CD8-positive, alpha-beta memory T cell (primary cell): ENCODE measurements at places on chromosomes 12 and 14.

DNA sequence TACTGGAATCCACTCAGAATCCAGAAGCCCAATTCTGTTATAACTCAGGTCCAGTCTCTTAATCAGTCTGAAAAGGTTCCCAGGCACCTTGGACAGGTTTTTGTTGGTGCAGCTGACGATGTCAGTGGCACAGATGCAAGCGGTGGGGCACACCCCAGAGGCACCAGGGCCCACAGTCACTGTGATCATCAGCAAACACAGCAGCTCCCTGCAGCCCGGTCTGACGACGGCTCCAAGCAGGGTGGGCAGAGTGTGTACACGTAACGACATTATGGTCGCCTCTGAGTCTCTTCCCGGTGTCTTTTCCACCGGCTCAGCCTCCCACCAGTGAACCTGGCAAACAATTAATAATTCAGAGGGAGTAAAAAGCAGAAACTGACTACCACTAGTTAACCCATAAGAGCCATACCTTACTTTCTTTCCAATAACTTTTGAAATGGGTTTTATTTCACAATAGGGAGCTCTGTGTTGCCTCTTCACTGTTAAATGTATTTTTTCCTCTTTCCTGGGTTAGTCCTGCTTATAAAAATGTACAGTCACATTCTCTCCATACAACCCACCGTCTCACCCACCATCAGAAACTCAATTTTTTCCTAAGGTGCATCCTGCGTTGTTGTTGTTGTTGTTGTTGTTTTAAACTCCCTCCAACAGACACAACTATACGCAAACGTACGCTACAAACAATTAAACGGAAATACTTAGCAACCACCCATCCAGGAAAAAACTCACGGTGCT, 521 bp upstream of the PCED1B start:
- peak; percentile 34 for DNase-seq

DNA sequence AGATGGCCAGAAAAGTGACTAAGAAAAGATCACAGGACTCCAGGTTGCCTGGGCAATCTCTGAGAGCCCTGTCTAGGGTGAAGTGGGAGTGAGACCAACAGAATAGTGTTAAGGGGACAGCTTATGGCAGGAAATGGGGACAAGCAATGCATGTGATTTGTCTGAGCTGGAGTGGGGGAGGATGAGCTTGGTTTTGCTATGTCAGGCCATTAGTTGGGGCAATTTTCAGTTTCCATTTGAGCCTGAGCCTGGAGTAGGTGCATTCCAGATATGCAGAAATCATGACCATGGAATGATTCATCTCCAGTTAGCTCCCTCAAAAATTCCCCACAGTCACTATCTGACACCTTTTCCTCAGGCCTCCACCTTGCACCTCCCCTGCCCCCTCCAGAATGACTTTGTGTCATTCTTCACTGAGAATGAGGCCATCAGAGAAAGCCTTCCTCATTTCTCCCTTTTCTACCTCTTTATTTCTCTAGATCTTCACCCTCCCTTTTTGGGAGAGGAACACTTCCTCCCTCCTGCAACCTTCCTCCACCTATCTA, 150.9 kb upstream of the PLEKHG7 start:
- no peak for DNase-seq

GRCh38 chr12:63045020-63045860, 105.8 kb downstream of the AVPR1A start:
- DNase-seq: no peak

DNA sequence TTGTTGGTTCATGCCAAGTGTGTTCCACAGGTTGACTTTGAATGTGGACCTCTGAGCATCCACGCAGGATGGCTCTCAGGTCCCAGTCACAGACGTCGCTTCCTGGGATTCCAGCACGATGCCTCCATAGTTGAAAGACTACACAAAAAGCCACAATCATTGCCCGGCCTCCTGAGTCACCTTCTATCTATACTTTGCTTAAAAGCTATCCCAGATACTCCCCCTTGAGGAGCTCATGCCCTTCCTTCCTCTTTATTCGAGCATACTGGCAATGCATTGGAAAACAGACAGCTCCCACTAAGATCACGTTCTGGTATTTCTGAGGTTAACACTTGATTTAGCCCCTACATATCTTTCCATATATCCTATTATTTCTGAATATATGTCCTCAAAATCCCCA, 40.1 kb downstream of the ZNF664 start:
- DNase-seq: no peak

DNA sequence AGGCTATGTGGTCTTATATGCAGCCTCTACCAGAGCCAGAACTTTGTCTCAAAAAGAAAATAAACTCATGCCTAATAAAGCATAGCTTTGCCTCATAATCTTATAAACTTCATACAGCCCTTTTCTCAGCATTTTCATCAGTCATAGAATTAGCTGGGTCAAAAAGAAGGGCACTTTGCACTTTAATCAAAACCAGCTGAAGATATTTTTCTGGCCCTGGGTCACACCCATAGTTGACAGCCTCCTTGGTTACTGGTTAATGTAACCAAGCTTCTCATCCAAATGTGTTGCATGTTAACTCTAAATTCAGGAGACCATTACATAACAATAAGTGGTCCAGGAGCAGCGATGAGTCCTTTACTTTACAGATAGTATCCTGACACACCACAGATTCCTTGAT, 558.2 kb downstream of the FLRT2 start:
- no peak for DNase-seq

DNA sequence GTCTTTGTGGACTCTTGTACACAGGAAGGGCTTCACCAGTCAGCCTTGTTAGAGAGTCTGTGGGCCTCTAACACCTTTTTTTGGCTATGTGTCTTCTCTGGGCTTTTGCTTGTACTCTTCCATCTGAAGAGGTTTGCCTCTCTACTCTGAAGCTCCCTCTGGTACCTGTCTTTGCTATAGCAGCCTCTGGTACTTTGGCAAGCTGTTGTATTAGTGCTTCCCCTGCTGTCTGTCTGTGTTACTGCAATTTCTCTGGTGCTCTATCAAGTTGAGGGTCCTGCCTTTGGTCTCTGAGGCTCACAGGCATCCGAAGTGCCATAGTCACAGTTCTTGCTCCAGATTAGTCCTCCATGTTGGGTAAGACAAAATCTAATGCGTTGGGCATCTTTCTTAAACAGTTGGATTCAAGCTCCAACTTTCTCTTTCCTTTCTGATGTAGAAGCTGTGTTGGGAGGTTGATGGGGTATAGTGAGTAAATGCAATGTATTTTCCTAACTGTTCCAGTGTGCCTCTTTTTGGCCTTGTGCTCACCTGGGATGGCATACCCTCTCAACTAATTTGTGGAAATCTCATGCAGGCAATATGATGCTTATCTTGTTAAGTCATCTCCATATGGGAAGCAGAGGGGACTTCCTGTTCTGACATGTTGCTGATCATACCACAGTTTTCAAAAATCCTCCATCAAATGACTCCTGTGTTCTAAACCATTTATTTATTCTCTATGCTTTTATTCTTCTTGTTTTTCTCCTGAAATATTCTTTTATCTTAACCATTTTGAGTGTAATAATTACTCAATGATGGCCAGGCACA, 88.8 kb downstream of the ATF7IP start:
- DNase-seq: peak; percentile 28

- no peak for DNase-seq
Observed at GRCh38 chr12:69655616-69656340, 43.3 kb downstream of the BEST3 start.

DNA sequence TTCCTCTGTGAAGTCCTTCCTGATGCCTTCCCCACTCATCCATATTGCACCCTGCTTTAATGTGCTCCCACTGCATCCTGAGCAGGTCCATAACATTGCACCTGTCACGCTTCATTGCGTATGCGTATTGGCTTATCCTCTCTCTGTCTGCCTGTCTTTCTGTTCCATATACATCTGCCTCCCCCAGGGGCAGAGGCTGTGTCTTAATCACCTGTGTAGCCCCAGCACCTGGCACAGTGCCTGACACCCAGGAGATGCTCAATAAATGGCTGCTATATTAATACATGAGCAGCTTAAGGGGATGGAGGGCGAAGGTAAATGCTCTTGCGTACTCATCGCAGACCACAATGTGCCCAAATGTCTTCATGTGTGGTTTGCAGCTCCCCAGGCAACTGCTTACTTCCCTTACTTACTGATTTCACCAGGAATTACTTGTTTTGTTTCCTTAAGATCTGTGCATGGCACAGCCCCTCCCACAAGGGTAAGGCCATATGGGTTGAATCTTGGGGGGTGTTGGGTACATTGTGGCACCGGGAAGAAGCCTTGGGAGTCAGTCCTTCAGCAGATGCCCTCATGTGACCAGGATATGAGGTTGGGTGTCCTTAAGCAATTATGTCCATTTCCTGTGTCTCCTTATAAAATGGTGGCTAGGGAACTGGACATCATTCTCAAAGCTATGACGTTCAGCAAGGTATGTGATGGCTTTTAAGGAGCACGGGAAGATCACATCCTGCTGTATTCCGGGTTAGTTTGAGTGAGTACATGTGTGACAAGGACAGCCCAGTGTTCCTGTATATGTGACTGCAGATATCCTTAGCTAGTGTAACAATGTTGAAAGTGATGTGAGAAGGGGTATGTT, 848 bp upstream of the CPNE6 start:
- no peak for DNase-seq

DNA sequence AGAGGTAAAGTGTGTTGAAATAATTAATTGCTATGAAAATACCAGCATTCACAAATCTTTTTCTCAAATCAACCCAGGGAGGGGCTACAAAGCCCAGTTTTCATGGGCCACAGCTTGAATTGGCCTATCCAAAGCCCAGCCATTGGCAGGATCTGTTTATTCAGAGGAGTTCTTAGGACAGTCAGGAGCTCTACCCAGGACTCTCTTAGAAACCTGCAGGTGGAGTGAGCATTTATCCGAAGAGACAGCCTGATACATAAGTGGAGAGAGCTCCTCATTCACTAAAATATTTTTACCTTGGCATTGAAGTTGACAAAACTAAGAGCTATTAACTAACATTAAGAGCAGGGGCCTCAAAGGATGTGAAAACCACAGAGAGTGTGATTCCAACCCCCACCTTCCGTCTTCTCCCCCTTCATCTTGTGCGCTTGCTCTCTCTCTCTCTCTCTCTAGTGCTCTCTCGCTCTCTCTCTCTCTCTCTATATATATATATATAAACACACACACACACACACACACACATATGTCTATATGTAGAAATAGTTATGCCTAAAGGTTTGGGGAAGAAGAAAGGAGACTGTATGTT, 315.5 kb downstream of the SNAPC1 start:
- no peak for DNase-seq

DNA sequence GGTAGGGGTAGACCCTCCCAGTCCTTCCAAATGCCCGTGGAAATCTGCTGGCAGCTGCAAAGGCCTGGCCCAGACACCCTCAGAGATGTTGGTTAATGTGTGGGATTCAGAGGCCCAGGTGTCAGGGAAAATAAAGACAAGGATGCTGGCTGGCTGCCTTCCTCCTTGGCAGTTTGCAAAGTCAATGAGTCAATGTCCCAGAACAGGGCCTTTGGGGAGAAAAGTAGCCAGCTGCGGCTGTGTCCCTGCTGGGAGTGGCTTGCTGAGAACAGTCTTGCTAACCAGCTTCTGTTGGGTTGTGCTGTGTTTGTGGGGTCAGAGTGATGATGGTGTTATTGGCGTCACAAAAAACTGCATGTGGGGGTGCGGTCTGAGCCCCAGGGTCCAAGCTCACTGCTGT, 29.2 kb downstream of the GLRX5 start:
- no peak for DNase-seq

DNA sequence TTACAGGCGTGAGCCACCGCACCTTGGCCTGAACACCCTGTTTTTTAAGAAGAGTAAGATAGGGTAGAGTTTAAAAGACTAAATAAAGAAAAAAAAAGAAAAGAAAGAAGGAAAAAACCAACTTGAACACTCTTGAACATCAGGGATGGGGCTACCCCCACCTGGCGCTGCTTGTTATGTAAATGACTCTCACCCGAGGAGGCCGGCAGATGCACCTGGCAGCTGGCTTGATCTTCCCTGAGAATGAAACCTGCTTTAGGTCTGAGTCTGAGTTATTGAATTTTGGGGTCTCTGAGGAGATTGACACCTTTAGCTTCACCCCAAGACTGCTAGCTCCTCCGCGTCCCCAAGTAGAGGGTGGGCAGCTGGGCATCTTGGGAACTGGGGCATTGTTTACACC, 15.5 kb upstream of the MEG3 start:
- DNase-seq: no peak

- no peak for DNase-seq
Observed at GRCh38 chr12:132588821-132589669, 21.3 kb downstream of the LRCOL1 start.

GRCh38 chr14:76958980-76959710, 69.4 kb downstream of the IRF2BPL start:
- no peak for DNase-seq

GRCh38 chr14:35814371-35815005, 5.4 kb upstream of the RALGAPA1 start:
- DNase-seq: peak; percentile 73

GRCh38 chr14:45089813-45090212, 5.9 kb downstream of the PRPF39 start:
- DNase-seq: no peak

- DNase-seq: no peak
Observed at GRCh38 chr12:1518591-1519516, 75.5 kb downstream of the FBXL14 start.

DNA sequence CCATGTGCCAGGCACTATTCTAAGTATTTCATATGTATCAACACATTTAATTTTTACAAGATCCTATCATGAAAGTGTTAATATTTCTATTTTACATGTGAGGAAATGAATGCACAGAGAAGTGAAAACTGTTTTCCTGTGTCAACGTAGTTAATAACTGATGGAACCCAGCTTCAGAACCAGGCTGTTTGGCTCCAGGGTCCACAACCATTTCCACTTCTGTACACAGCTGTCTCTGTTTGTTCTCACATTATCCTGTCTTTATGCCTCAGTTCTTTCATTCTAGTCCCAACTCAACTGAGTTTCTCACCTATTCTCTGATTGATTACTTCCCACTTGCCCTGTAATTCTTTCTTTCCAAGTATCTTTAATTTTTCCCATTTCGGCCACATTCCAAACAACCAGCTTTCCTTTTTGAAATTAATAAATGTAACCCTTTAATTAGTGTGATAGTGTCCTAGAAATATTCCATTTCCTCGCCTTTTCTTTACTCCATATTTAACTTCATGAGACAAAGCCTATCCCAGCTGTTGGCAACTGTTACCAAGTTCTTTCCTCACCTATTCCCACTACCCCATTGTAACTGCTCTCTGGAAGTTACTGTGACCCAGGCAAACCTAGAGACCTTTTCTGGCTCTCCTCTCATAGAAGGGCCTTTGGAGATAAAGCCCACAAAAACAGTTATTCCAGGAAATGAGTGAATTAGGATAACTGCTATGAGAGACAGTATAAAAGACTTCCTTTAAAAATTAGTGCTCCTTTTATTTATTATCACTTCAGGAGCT, 218.7 kb downstream of the RASSF9 start:
- no peak for DNase-seq

DNA sequence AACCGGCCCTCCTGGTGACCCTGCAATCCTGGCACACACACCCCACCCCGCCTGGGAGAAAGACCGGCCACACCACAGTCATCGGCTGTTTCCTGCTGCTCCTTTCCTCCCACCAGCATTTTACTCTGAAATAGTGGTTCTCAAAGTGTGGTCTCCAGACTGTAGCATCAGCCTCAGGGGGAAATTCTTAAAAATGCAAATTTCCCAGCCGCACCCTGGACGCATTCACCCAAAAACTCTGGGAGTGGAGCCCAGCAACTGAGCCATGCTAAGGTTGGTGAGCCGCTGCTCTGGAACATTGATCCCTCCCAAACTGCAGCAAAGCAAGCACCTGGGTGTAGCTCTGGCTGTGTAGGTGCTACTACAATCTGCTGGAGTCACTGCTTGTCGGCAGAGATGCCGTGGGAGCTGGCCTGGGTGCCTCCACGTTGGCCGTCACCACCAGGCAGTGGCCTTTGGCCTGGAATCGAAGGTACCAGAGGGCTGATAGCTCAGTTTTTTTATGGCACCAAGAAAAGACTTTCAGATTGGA, 38.4 kb upstream of the BCL2L14 start:
- no peak for DNase-seq

GRCh38 chr14:103858063-103858781, 10.8 kb upstream of the PPP1R13B start:
- DNase-seq: no peak
